ENCODE measurements at places on chromosomes 11 and 22.
A peak's percentile ranks its signal among the peaks of the same experiment; 100 is the strongest.

- no peak for DNase-seq
These were observed 7.9 kb downstream of the EWSR1 start for GRCh38 chr22:29275819-29276565.

GRCh38 chr22:49301398-49302149 lies 526.1 kb downstream of the BRD1 start:
- DNase-seq, result no peak

DNA sequence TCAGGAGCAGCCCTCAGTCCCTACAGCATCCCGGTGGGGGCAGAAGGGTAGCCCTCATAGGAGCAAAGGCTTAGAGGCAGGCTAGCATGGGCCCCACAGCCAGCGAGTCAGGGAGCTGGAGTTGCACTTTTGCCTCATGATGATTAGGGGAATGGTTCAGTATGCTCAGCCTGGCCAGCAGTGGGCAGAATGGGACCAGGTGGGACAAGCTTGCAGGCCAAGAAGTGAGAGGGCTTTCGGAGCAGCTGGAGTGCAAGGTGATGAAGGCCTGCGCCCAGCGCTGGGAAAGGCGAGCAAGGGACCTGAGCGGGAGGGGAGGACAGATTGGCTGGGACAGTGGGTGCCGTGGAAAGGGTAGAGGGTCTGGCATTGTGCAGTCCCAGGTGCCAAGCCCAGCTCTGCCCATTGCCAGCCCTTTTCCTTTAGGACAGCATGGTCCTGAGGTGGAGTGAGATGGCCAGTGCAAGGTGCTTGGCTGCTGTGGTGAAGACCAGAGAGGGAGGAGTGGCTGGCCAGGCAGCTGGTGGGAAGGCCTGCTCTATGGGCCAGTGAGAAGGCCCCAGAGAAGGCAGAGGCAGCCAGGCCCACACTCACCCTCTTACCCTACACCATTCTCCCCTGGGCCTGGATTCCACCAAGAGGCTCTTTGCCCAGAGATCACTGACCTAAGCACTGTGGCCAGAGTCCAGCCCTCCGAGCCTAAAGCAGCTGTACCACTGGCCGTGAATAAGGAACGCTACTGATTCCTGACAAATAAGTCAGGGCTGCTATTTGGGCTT lies 47.9 kb upstream of the SUSD2 start:
- no peak for DNase-seq

DNA sequence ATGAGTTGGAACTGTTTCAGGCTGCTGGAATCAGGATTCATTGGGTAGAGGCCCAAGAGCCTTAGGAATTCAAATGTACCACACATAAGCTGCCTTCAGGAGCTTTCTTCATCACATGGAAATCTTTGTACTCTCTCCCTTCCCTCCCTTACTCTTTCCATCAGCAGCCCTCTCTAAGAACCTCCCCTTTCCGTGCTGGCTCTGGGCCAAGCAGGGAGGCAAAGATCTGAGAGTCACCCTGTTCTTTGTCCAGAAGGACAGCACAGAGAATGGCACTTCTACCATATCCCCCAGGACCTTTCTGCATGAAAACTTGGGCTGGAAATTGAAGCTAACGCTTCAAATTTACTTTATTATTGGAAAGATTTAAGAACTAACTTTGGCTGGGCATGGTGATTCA lies 20.7 kb upstream of the TPBGL start:
- no peak for DNase-seq

GRCh38 chr11:116164843-116165242 lies 607.9 kb downstream of the BUD13 start:
- no peak for DNase-seq

- no peak for DNase-seq
These were observed 220.2 kb upstream of the SNX19 start for GRCh38 chr11:131136486-131136885.

GRCh38 chr11:29268733-29269132 lies 748.1 kb downstream of the KCNA4 start:
- DNase-seq, result no peak

DNA sequence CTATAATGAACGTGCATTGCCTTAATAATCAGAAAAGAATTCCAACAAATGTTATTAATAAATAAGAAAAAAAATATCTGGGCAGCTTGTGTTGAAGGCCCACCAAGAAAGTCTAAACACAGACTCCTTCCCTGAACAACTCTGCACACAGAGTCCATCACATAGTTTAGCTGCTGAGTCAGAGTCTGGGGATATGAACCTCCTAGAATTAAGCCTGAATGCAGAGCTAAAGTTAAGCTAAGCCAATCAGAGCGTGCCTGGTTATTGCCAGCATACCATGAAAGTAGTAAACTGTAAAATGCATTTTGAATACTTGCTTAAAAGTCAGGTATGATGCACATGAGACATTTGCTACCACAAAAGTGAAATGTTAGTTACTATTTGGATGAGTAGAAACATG lies 25.6 kb upstream of the TENM4 start:
- DNase-seq, result no peak

GRCh38 chr11:116262370-116262769 lies 510.4 kb downstream of the BUD13 start:
- no peak for DNase-seq

GRCh38 chr11:118194835-118195627 lies 18.6 kb upstream of the SCN2B start:
- DNase-seq, result peak; percentile 90

DNA sequence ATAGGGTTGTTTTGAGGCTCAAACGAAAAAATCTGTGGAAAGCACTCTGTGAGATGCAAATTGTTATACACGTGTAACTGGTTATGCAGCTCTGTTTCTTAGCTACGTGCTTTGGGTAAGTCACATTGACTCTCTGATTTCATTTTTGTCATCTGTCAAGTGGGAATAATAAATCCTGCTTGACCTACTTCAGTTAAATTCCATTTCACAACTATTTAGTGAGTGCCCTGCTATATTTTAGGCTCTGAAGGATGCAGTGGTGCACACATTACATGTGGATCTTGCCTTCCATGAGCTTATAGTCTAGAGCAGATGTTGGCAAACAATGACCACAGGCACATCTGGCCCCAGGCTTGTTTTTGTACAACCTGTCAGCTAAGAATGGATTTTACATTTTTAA lies 133.6 kb upstream of the PLET1 start:
- DNase-seq, result no peak

GRCh38 chr11:13169709-13170108 lies 107.9 kb upstream of the BMAL1 start:
- DNase-seq, result no peak

- DNase-seq, result no peak
These were observed 12.7 kb downstream of the FAM76B start for GRCh38 chr11:95776859-95777258.

- no peak for DNase-seq
These were observed 13.0 kb downstream of the SPATA19 start for GRCh38 chr11:133832096-133832990.

GRCh38 chr11:61119571-61119970 lies 17.3 kb downstream of the CD5 start:
- no peak for DNase-seq

- DNase-seq, result no peak
These were observed 193.3 kb downstream of the TRPC6 start for GRCh38 chr11:101390539-101390938.

- DNase-seq, result no peak
These were observed 53.0 kb downstream of the RELT start for GRCh38 chr11:73429121-73429750.

GRCh38 chr11:114399490-114400215 lies 658 bp downstream of the C11orf71 start:
- no peak for DNase-seq

- DNase-seq, result no peak
These were observed 115.7 kb downstream of the WNT7B start for GRCh38 chr22:45861259-45861658.

- no peak for DNase-seq
These were observed 63.7 kb downstream of the PACSIN2 start for GRCh38 chr22:42951093-42951710.

DNA sequence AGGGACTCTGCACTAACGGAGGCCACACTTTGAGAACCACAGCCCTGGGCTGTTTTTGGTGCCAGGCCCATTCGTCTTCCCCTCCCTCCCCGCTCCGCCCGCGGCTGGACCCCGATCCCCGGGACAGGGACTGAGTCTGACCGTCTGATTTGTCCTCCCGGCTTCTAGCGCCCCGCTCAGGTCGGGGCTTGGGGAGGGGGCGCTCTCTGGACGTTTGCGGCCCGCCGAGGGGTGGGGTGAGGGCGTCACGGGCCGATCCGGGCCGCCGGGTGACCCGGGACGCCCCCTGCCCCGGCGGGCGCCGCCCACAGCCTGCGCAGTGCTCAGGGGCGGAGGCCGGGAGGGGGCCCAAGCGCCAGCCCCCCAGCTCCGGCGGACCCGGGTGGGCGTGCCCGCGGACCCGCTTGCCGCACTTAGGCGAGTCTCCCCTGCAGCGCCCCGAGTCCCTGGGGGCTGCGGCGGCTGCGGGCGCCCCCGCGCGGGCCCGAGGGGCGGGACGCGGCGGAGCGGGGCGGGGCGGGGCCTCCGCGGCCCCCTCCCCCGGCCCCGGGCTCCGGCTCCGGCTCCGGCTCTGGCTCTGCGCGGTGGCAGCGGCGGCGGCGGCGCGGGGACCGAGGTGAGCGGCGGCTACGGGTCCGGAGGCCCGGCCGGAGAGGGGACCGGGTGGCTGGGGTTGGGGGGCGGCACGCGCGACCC lies 33.7 kb upstream of the PRR5 start:
- no peak for DNase-seq

DNA sequence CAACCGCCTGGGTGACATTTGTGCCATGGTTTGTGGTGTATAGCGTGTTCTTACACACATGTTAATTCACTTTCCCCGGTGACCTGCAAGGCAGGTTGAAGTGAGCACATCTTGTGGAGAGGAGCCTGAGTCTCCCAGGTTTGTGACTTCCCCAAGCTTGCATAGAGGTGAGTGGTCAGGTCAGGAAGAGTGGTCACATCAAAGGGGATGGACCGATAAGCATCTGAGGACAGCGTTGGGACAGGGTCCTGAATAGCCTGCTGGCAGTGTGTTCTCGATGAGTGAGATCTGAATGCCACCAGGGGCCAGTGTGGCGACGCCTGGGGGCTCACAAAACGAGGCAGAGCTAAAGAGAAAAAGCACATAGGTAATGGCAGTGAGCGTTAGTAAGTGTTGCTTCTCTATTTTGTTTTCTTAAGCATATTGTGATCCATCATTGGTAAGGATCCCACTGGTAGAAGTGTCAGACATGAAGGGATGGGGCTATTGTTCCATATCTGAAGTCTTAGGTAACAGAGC lies 154.6 kb downstream of the GRIK4 start:
- no peak for DNase-seq

DNA sequence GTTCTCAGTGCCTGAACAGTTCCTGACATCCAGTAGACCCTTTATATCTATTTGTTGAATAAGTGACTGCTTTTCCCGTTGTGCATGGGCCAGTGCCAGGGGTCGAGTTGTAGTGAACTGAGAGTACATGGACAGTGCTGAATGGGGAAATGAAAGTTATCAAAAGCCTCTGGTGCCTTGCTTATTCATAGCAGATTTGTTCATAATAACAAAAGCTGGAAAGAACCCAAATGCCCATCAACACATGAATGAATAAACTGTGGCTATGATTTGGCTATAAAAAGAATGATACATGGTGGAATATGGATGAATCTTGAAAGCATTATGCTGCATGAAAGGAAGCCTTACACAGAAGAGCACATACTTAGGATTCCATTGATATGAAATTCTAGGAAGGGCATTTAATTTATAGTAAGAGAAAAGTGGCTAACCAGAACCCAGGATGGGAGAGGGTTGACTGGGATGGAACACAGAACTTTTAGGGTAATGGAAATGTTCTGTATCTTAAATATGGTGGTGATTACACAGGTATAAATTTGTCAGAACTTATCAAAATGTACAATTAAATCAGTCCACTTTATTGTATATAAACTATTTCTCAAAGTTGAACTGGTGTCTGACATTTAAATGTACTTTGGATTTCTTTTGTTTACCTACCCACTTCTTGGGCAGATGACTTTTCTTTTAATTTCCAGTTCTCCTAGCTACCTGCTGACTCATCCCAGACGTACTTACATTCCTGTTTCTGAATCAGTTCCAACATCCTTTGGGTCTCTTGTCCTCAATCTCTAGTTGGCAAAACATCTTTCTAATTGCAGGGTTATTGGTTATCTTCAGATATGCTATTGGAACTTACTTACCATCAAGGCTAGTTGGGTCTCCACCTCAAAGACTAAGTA lies 42.8 kb downstream of the PACS1 start:
- DNase-seq, result no peak

DNA sequence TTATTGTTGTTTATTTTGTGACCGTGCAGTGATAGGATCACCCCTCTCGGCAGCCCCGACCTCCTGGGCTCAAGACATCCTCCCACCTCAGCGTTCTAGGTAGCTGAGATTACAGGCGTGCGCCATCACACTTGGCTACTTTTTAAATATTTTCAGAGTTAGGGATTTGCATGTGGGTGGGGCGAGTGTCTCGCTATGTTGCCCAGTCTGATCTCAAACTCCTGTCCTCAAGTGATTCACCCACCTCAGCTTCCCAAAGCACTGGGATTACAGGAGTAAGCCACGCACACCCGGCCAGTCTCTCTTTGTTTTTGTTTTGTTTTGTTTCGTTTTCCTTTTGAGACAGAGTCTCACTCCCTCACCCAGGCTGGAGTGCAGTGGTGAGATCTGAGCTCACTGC lies 1.2 kb upstream of the INTS5 start:
- peak; percentile 35 for DNase-seq

DNA sequence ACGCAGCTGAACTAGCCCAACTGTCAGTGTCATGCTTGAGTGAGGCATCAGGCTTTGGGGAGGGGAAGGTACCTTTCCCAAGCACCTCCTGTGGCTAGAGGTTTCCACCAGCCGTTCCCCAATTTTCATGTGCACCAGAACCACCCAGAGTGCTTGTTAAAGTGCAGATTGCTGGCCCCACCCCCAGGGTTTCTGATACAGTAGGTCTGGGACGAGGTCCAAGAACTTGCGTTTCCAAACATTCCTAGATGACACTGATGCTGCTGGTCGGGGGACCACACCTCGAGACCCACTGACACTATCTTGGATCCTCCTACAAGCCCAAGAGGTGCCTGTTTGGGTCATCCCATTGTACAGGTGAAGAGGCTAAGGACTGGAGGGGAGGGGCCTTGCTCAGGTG lies 59.8 kb downstream of the PDE2A start:
- no peak for DNase-seq

- no peak for DNase-seq
These were observed 162.0 kb upstream of the SORL1-AS1 start for GRCh38 chr11:121614636-121615240.

GRCh38 chr11:82750643-82751139 lies 17.0 kb upstream of the FAM181B start:
- no peak for DNase-seq

Data from heart left ventricle (tissue), 16 donors.